ENCODE measurements at places on chromosomes 2 and 18.

DNA sequence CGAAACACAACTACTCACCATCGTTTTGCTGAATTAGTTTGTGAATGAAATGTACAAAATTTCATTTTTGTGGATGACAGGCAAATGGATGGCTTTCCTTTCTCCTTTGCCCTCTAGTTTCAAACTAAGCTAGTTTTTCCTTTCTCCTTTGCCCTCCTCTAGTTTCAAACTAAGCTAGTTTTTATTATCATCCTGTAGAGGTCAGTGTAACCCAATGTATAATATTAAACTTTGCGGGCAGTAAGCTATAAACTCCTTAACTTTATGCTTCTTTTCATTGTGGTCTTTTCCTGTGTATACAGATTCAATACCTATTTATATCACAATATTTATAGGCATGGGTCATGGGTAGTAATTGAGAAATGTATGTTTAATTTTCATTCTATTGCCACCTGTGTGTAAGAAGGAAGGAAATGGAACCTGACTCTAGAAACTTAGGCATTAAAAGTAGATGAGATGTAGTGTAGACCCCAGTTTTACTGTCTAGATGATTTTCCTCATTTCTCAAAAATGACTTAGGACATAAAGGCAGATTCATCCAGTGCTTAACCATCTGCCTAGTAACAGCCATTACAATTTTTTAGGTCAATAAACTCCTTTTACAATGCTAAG is 58.1 kb downstream of the MAP3K19 start:
- DNase-seq: no peak

DNA sequence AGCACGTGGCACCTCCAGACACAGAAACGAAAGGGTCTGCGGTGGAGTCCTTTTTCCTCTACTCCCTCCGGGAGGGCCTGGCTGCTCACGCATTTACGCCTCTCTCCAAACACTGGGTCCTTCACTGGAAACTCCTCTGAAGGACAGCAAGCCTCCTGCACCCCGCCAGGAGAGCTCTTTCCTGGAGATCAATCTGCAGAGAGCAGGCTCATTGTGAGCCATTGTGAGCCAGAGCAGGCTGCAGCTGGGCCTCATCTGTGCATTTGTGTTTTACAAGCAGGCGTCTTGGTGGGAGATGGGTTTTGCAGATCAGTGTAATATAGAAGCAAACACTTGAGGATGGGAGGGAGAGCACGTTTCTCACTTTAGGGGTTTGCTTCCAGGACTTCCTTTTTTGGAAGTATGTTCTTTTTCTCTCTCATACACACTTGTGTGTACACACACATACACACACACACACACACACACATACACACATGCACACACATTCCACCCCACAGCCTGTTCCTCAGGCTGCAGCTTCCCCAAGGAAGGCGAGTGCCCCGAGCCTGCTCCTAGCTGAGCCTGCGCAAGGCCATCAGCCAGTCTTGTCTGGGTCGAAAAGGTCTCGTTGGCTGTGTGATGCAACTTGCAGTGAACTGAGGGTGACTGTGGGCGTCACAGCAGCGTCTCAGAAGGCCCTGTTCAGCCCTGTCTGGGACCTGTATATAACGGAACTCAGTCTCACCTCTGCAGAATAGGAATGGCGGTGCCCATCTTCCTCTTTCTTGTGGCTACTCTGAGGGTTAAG is 163.5 kb downstream of the GLI2 start:
- no peak for DNase-seq

DNA sequence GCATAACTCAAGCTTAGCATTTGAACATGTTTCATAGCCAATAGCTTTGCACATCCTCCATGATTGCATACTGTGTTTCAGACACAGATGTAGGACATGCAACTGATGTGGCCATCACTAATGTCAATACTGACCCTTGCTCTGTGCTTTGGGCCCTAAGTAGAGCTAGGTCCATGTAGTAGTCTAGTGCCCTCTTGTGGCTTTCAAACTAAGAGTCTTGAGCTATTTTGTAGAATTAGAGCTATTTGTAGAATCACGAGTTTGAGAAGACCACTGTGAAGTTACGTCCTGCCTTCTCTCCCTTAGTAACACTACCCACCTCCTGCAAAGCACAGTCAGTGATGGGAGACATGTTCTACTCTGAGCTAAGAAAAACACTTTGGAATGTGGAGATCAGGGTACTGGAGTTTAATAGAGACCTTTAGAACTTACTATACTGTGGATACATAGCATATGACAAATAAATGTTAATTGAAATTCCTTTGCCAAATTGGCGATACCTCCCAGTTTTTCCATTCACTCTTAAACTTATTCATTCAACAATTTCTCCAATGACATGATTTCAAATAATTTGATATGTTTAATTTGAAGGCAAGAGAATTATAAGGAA is 306.5 kb upstream of the TNP1 start:
- no peak for DNase-seq

GRCh38 chr2:96153291-96153713 is 8.1 kb upstream of the DUSP2 start:
- DNase-seq: peak; percentile 0

GRCh38 chr2:187404431-187405110 is 43.5 kb downstream of the CALCRL start:
- no peak for DNase-seq

DNA sequence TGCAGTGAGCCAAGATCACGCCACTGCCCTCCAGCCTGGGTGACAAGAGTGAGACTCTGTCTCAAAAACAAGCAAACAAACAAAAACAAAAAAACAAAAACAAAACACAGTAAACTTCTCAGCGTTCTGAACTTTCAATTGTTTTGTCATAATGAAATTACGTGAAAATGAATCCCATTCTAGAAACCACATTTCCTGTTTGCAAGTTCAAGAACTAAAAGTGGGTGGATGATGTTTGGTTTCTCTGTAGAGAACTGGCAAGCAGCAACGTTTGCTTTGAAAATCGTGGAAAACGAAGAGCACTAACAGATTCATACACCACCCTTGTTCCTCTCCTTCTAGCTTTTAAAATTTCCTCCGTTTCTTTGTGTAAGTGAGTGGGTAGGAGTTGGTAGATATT is 226.1 kb upstream of the LYPD1 start:
- DNase-seq: no peak

GRCh38 chr2:133078667-133079411 is 408.8 kb upstream of the LYPD1 start:
- DNase-seq: no peak

DNA sequence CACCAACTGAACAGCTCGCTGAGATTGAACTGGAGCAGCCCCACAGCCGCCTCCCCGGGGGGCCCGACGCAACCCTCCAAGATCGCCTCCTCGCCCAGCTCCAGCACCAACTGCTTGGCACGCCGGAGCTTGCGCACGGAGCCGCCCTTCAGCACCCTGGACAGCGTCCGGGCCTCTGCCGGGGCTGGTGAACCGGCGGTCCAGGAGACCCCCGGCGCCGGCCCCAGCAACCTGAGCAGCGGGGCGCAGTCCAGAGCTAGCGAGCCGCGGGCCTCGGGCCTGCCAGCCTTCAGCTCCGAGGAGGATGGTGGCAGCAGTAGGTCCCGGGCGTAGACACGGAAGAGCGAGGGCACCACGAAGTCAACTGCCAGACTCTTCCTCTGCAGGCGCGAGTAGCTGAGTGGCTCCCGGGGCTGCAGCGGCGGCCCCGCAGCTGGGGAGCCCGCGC is 1.2 kb downstream of the ALK start:
- peak; percentile 17 for DNase-seq

GRCh38 chr2:167689444-167689843 is 558.0 kb downstream of the STK39 start:
- no peak for DNase-seq

DNA sequence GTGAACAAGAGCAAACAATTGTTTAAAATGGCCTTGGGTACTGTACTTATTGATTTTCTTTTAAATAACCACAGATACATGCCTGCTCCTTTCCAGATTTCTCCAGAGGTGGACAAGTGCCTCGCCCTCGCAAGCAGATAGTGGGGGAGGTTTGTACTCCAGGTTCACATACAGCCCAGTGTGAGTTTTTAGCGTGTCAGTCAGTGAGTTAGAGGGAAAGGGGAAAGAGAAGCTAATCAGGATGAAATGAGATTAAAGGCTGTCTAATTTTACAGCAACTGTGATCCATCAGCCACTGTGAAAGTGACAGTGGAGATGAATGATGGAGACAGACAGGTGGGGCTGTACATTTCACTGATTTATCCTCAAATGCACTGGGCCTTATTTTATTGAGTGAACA is 74.7 kb downstream of the KLHL14 start:
- DNase-seq: no peak

- no peak for DNase-seq
Observed at GRCh38 chr18:3466045-3466444, 16.1 kb downstream of the TGIF1 start.

DNA sequence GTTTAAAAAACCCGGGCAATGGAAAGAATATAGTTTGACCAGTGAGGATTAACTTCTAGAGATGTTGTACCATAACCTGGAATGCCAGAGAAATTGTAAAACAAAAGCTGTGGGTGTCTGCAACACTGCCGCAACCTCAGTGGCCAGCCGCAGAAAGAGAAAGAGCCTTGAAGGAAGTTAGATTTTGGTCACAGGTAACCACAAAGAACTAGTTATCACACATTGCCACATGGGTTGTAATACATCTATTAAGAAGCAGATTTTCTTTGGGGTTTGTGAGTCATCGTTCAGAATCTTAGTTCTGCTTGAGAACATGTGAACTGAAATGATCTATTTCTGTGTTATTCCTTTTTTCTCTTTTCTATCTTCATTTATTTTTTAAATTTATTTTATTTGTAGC is 222.9 kb upstream of the AGAP1 start:
- DNase-seq: peak; percentile 7

GRCh38 chr18:3679241-3679640 is 229.3 kb downstream of the TGIF1 start:
- DNase-seq: no peak

- no peak for DNase-seq
Observed at GRCh38 chr18:63850020-63850419, 37.5 kb upstream of the SERPINB2 start.

DNA sequence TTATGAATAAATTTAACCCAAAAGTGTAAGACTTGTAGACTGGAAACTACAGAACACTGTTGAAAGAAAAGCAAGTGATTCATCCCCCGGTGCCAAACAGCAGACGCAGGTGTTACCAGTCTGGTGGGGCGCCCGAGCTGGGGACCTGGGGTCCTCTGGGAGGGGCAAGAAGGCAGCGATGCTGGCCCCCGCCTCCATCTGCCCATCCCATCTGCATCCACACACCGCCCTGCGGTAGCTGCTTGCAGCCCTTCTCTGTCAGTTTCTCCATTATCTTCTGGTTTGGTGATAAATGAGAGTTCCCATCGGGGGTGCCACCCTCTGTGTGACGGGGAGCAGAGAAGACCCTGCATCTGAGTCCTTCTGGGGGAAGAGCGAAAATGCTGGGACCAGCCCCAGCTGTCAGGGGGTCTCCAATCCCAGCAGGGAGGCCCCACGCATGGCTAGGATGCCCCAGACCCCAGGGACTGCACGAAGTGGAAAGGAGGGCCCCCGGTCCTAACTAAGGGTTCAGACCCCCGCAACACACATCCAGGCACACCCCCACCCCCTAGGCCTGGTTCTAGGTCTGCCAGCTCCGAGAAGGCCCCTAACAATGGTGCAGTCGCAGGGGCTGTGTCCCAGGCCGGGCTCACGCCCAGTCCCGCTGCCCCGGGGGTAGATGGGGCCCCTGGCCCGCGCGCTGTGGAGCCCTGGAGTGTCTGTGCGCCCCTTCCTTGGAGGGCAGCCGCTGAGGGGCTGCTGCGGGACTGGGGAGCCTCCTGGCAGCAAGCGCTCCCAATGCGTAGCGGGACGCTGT is 686 bp upstream of the RGPD8 start:
- DNase-seq: no peak

- DNase-seq: no peak
Observed at GRCh38 chr2:233691443-233692433, 952 bp upstream of the UGT1A6 start.

- no peak for DNase-seq
Observed at GRCh38 chr2:238865744-238866355, 18.0 kb downstream of the TWIST2 start.

GRCh38 chr2:43939695-43940256 is 56.0 kb downstream of the LRPPRC start:
- no peak for DNase-seq

DNA sequence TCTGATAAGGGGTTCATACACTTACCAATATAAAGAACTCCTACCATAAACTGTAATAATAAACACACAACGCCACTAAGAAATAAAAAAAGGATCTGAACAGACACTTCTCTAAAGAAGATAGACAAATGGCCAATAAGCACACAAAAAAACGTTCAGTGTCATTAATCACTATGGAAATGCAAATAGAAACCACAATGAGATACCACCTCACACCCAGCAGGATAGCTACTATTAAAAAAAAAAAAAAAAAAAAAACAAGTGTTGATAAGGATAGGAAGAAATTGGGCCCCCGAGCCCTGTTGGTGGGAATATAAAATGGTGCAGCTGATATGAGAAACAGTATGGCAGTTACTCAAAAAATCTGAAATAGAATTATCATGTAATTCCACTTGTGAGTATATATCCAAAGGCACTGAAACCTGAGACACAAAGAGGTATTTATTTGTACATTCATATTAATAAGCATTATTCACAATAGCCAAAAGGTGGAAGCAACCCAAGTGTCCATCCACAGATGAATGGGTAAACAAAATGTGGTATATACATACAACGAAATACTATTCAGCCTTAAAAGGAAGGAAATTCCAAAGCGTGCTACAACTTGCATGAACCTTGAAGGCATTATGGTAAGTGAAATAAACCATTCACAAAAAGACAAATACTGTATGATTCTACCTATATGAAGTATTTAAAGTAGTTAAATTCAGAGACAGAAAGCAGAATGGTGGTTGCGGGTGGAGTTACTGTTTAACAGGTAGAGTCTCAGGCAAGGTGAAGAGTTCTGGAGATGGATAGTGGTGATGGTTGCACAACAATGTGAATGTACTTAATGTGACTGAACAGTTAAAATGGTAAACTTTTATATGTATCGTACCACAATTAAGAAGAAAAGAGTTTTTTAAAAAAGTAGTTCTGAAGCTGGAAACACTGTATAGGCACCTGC is 17.9 kb downstream of the REV1 start:
- DNase-seq: no peak

DNA sequence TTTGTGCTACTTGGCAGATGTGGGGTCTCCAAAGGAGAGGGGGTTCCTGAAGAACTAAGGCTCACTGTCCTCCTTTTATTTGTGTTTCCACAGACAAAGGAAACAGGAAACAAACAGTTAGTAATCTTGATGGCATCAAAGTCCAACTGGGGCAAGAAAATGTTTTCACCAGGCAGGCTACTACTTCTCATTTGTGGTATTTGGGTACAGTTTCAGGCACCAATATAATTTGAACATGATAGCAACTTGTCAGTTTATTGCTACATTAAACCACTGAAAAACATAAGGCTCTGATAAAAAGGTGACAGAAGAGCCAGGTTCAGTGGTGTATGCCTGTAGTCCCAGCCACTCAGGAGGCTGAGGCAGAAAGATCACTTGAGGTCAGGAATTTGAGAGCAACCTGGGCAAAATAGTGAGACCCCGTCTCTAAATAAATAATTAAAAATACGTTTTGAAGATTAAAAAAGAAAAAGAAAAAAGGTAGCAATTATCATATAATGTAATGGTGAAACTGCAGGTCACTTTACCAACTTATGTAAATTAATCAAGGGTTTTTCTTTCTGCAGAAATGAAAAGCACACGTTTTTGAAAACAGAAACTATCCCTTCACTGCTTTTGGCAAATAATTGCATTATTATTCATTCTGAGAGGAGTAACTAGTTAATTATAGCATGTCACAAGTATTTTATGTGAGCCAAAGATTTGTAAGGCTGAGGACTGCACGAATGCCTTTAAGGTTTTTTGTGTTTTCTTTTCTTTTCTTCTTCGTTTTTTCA is 157.5 kb upstream of the CAVIN2 start:
- DNase-seq: no peak

- DNase-seq: no peak
Observed at GRCh38 chr18:32021756-32022564, 3.3 kb downstream of the RNF125 start.

- no peak for DNase-seq
Observed at GRCh38 chr18:51133580-51134160, 63.8 kb downstream of the MEX3C start.
